ENCODE measurements at places on chromosomes 11 and 22. TPM values are rescaled to one million over a fixed set of nuclear protein-coding genes. Genes with fewer than 3 reads are reported as not detected.

- no peak for DNase-seq
Observed at GRCh38 chr22:44118645-44119315, 61.9 kb upstream of the PARVG start.

The ANGPTL5 gene
- polyA plus RNA-seq, result 0.11 TPM

- DNase-seq, result no peak
Observed at GRCh38 chr11:131904756-131905155, 534.3 kb downstream of the NTM start.

The PYGM gene
- polyA plus RNA-seq, result 1.9 TPM

The TTC28 gene
- polyA plus RNA-seq, result 8.6 TPM

- DNase-seq, result no peak
Observed at GRCh38 chr11:122176651-122177050, 60.6 kb upstream of the BLID start.

GRCh38 chr11:12187399-12187798, 77.0 kb downstream of the MICAL2 start:
- no peak for DNase-seq

DNA sequence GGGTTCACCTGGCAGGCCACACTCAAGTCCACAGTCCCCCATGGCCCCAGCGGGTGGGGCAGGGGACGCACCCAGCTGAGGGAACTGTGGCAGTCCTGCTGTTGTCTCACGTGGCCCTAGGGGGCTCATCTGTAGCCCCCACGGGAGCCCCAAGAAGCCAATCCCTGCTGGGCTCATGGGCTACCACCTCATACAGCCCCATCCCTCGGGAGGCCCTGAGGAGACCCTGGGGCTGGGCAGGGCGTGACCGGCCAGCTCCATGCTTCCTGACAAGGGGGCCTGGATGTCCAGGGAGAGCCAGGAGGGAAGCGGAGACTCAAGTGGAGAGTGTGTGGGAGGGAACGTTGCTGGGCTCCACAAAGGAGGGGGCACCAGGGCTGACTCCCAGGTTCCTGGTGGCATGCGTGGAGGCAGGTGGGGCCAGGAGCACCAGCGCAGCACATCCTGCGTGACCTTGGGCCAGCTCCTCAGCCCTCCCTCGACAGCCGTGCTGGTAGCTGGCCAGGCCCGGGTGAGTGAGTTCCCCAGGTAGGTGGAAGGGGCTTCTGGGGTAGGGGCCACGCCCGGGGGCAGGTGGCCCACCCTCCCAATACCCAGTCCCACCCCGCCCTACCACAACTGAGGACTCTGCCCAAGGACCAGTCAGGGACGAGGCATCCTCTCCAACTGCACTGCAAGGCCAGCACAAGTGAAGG, 7.9 kb downstream of the RTN4R start:
- DNase-seq, result no peak

DNA sequence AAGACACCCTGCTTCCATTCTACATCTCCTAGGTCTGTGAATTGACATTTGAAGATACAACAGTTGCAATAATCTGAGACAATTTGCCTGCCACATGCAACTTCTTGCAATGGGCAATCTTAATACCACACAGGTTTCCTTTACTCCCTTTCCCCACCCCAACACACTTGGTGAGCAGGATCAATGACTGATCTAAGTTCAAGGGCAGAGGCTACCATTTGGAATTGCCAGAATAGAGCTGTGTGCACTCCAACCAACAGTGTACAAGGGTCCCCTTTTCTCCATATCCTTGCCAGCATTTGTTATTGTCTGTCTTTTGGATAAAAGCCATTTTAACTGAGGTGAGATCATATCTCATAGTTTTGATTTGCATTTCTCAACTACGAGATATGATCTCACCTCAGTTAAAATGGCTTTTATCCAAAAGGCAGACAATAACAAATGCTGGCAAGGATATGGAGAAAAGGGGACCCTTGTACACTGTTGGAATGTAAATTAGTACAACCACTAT, 2.9 kb upstream of the NNMT start:
- no peak for DNase-seq

- DNase-seq, result no peak
Observed at GRCh38 chr22:36125434-36125833, 35.1 kb downstream of the APOL3 start.

The CASP12 gene
- not detected for polyA plus RNA-seq

GRCh38 chr22:28899199-28899853, 16.0 kb downstream of the ZNRF3 start:
- DNase-seq, result peak; percentile 67

DNA sequence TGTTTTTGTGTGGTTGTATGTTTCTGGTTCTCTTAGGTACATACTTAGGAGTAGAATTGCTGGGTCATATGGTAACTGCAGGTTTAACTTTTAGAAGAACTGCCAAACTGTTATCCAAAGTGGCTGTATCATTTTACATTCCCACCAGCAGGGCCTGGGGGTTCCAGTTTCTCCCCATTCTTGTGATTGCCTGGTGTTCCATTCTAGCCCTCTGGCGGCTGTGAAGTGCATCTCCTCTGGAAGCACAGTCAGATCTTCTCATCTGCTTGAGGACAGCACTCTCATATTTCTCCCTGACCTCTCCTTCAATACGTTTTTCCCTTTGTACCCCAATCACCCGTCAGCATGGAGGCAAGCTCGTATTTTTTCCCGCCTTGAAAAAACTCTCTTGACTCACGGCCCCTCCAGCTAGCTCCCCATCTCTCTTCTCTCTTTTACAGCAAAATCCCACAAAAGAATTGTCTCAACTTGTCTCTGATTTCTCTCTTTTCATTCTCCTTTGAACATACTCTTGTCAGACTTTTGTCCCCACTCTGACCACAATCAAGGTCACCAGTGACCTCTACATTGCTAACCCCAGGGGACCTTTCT, 56.8 kb upstream of the THY1 start:
- DNase-seq, result peak; percentile 50

The ANKK1 gene
- polyA plus RNA-seq, result not detected

DNA sequence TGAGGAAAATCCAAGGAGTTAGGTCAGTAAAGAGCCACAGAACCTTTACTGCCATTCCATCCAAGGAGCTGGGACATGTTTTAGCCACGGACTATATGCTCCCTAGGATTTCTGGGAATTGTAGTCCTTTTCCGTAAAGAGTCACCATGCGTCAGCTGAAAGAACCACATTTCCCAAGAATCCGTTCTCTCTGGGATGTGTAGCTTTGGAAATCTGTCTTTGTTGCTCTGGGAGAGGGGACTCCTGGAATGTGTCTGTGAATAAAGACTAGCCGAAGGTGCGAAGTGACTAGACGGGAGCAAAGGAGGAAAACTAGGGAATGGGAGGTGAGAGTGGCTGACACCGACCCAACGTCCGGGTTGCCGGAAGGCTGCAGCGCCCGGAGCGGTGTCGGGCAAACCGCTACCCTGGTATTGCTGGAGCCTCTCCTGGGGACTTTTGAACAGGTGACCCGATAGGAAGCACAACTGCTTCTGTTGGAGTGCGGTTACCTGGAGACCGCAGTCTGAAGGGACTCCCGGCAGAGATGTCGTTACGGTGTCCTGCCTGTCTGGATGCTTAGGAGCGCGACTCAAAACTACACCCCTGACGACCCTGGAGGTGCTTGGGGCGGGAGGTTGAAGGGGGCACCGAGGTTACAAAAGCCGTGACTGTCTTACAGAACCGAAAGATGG, at the start of gene IFTAP:
IFTAP (plus strand) TSS at position 187 of the 674 bp plus-strand sequence. CDS start 15,602 bp downstream, outside the sequence.
- peak; percentile 91 for DNase-seq

The ZP1 gene
- not detected for polyA plus RNA-seq

DNA sequence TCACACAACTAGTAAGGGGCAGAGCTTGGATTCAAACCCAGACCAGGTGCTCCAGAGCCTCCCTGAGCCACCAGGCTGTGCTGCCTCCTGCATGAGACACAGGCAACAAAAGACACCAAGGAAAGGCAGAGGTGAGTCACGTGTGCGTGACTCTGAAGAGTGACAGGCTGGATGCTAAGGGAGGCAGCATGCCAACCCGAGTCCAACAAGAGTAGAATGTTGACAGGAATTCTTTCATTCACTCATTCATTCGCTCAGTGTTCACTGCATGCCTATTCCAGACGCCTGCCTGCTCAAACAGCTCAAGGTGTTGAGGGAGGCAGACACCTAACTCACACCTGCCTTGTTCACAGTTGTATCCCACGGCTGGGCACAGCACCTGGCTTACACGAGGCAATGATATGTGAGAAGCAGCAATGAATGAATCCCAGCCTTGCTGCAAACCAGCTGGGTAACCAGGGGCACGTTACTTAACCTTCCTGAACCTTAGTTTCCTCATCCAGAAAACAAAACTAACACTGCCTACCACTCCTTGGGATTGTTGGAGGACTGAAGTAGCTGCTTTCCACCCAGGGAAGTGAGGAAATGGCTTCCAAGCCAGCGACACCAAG, 73.8 kb upstream of the ARFGAP3 start:
- DNase-seq, result no peak

DNA sequence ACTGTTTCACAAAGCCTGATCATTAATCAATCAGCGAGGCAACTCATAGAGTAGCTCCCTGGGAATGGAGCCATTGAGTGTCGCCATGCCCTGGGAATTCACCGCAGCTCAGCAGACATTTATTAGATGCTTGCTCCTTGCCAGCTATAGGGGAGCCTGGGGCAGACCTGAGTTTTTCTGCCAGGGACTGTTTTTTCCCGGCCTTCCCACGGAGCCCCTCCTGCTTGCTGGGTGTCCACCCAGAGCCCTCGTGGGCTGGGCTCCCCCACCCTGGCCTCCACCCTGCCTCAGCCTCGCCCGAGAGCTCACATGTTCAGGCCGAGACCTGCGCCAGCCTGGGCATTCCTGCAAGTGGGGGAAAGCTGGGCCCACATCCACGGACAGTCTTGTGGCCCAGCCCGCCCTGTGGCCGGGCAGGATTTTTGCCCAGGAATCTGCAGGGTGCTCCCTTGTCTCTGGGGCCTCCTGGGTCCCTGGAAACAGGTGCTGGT, 64.9 kb downstream of the SMIM38 start:
- DNase-seq, result peak; percentile 22

- DNase-seq, result no peak
Observed at GRCh38 chr11:72779495-72780128, 14.2 kb downstream of the STARD10 start.

DNA sequence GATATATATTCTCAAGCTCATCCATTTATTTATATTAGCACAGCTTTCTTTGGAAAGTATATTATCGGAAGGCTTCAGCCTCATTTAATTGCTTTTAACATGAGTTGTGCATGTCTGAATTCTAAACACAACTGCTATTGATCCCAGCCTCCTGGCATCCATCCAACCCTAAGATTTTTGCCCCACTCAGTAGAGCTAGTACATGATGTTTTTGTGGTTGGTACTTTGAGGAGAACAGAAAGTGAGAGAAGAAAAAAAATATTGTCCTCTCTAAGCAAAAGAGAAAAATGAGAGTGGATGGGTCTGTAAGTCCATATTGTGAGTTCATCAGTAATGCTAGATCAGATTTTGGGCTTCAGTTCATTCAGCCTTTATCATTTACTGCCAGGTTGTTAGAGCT, 198.7 kb downstream of the DDX10 start:
- no peak for DNase-seq

The CARD18 gene
- polyA plus RNA-seq, result not detected

- no peak for DNase-seq
Observed at GRCh38 chr11:44734843-44735381, 8.2 kb downstream of the TSPAN18 start.

The MS4A3 gene
- polyA plus RNA-seq, result not detected

The CRACR2B gene
- polyA plus RNA-seq, result 0.11 TPM

DNA sequence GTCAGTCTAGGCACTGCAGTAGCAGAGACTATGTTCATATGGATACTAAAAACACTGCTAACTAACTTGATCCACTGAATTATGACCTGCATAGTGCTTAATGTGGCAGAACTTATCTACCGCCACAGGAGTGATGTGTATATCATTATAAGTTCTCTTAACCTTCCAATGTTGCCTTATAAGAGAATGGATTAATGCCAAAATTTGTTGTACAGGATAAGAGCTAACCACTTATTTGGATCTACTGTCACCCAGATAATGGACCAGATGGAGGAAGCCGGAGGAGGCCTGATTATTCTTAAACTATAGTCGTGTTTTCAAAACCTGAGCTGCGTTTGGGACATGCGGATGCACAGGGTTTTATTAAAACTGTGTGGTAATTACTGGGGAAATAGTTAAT, 1.9 kb upstream of the OR51B4 start:
- no peak for DNase-seq

The DDIAS gene
- polyA plus RNA-seq, result 12.2 TPM

- DNase-seq, result no peak
Observed at GRCh38 chr22:29201782-29202181, 3.9 kb upstream of the EMID1 start.

The MS4A12 gene
- not detected for polyA plus RNA-seq

GRCh38 chr11:27718863-27719545, 18.7 kb upstream of the BDNF start:
- DNase-seq, result peak; percentile 51

GRCh38 chr22:49936973-49937757, 18.7 kb downstream of the CRELD2 start:
- no peak for DNase-seq

- DNase-seq, result peak; percentile 89
Observed at GRCh38 chr11:71946144-71946571, 17.3 kb downstream of the RNF121 start.

The PANX1 gene
- 51.7 TPM for polyA plus RNA-seq

The PLAAT4 gene
- 69.1 TPM for polyA plus RNA-seq

- DNase-seq, result no peak
Observed at GRCh38 chr11:107044503-107044902, 26.2 kb upstream of the GUCY1A2 start.

The CXCR5 gene
- not detected for polyA plus RNA-seq

GRCh38 chr11:12485328-12485727, 108.0 kb downstream of the PARVA start:
- DNase-seq, result no peak

DNA sequence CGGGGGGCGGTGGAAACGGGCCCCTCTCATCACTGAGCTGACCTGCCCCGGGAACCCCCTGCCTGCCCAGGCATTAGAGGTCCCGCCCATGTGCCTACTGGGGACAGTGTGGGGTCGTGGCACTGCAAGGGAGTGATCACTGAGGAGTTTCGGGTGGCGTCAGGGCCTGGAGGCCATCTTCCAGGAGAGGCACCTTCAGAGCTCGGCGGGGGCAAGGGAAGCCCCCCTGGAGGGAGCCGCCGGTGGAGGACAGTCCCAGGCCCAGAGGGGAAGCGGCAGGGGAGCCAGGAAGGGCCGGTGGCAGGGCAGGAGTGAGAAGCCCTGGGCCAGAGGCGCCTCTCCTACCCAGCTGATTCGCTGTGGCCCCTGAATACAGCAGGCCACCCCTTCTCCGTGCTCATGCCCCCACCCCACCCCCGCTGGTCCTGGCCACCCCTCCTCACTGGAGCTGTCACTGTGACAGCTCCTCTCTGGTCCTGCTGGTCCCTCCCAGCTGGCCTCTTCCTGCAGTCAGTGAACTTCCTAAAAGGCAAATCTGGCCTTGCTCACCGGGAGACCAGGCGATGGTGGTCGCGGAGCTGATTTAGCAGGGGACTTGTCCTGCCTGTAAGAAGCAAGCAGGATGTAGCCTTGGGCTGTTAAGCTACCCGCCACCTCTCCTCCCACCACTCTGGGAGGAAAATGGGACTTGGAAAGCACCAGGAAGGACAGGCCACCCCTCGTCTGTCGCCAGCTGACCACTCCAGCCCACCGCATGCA, 2.0 kb upstream of the MAPK11 start:
- DNase-seq, result no peak

The ARVCF gene
- 2.6 TPM for polyA plus RNA-seq
